ENCODE measurements at places on chromosomes 1 and 21. TPM values are rescaled to one million over a fixed set of nuclear protein-coding genes. Genes with fewer than 3 reads are reported as not detected.

OPRD1 gene
- polyA plus RNA-seq: not detected

PRDX6 gene
- 126 TPM for polyA plus RNA-seq

GJB5 gene
- polyA plus RNA-seq: not detected

NUP210L gene
- polyA plus RNA-seq: 0.01 TPM

CNIH3 gene
- polyA plus RNA-seq: 1.6 TPM

PRAMEF17 gene
- polyA plus RNA-seq: not detected

AVPR1B gene
- polyA plus RNA-seq: not detected

NPL gene
- 0.14 TPM for polyA plus RNA-seq

RIPPLY3 gene
- 0.03 TPM for polyA plus RNA-seq

LINGO4 gene
- not detected for polyA plus RNA-seq

GRIK3 gene
- polyA plus RNA-seq: not detected

UBE2U gene
- polyA plus RNA-seq: not detected

KCNJ6 gene
- not detected for polyA plus RNA-seq

RGS7 gene
- 0.43 TPM for polyA plus RNA-seq

NIBAN1 gene
- 0.23 TPM for polyA plus RNA-seq

OR2L8 gene
- polyA plus RNA-seq: not detected

PTPN14 gene
- 18.5 TPM for polyA plus RNA-seq

LHX4 gene
- polyA plus RNA-seq: not detected

NDUFS5 gene
- 710 TPM for polyA plus RNA-seq

S100A7A gene
- not detected for polyA plus RNA-seq

FALEC gene
- not detected for polyA plus RNA-seq

EPHA10 gene
- not detected for polyA plus RNA-seq

UBL4B gene
- polyA plus RNA-seq: not detected

GCSAML gene
- not detected for polyA plus RNA-seq

OR2M5 gene
- not detected for polyA plus RNA-seq

PLEKHA6 gene
- polyA plus RNA-seq: 2.4 TPM

INAVA gene
- polyA plus RNA-seq: not detected

CHI3L2 gene
- not detected for polyA plus RNA-seq

TCHH gene
- not detected for polyA plus RNA-seq

OR2G6 gene
- not detected for polyA plus RNA-seq

AZIN2 gene
- polyA plus RNA-seq: 1.4 TPM

NFIA gene
- polyA plus RNA-seq: 25.5 TPM

SYPL2 gene
- 0.02 TPM for polyA plus RNA-seq

S100A2 gene
- polyA plus RNA-seq: 3.9 TPM

TNNT2 gene
- polyA plus RNA-seq: not detected

ACTL8 gene
- not detected for polyA plus RNA-seq

C1orf87 gene
- polyA plus RNA-seq: not detected

PPFIA4 gene
- polyA plus RNA-seq: 0.17 TPM

ORC1 gene
- polyA plus RNA-seq: 5.6 TPM

PHTF1 gene
- polyA plus RNA-seq: 26.3 TPM
